H9 (cell line): ENCODE measurements at places on chromosomes 6 and 20.

DNA sequence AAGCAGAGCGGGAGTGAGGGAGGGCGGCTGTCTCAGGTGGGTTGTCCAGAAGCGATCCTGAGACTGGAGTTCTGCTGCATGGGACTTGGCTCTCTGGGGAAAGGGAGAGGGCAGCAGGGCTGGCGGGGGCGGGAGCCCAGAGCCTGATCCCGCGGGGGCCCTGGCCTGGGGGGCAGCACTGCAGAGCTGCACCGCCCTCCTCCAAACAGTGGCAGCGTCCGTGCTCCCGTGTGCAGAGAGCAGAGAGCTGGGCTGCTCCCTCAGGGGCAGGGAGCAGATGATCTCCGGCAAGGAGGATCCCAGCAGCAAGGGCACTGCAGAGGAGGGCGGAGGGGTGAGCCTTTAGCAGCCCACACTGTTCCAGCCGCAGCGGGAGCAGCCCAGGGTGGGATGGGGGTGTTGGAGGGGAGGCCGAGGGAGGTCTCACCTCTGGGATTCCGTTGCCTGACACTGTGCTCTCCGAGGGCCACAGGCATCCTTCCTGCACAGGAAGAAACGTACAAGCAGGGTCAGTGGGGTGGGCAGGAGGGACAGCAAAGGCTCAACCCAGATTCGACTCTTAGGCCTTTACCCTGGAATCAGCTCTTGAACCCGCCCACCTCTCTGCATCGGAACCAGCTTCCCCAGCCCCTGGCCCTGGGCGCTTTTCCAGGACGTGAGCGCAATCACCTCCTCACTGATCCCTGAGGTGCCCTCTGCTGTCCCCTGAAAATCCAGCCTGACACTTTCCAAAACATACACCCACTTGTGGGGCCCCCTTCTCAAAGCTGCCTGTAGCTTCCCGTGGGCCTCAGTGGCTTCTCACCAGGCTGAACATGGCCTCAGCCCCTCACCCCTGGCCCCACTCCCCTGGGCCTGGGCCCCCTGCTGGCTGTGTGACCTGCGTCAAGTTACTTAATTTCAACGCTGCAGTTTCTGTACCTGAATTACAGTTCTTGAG lies 32.6 kb upstream of the ZBP1 start:
- peak; percentile 22 for DNase-seq

- no peak for DNase-seq
Measured at GRCh38 chr6:52341561-52342260, 20.2 kb upstream of the PAQR8 start.

- DNase-seq: peak; percentile 76
Measured at GRCh38 chr6:105835373-105835772, 250.8 kb upstream of the PRDM1 start.

GRCh38 chr20:9744551-9744950 lies 94.3 kb downstream of the PAK5 start:
- DNase-seq: no peak

DNA sequence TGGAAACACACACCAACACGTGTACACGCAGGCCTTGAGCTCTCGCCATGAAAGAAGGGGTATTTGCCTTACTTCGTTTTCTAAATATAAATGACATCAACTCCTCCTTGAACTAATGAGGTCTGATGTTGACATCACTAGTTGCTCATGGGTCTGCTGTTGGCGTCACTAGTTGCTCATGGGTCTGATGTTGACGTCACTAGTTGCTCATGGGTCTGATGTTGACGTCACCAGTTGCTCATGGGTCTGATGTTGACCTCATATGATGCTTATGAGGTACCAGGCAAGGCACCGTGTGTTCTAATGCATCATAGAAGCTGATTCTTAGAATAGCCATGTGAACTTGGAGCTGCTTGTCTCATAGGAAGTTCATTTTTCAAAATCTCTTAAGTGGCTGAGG lies 116.5 kb downstream of the SMOC2 start:
- no peak for DNase-seq

- DNase-seq: no peak
Measured at GRCh38 chr6:26029570-26029856, 57.7 kb upstream of the HFE start.

- DNase-seq: peak; percentile 64
Measured at GRCh38 chr6:70956451-70957283, at the start of gene B3GAT2. Gene B3GAT2, minus strand, starts transcription at chr6:70957060. Its CDS starts 631 bp downstream, at chr6:70956429.

GRCh38 chr6:95601133-95601532 lies 23.8 kb downstream of the MANEA start:
- no peak for DNase-seq

DNA sequence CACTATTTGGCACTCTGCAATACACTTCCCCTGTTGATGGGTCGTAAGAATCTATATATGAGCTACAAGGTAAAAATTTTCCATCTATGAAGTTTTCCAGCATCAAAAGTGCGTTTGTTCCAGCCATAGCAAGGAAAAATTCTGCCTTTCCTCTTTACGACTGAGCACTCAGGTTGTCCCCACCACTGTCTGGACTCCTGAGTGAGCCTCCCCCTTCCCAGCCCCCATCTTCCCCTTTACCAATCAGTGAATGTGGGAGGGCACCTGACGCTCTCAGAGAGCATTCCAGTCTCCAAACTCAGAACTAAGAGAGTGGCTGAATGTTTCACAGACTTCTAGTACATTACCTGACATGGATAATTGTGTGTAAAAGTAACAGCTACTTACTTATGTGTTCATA lies at the start of gene ALDH8A1:
TSS of gene ALDH8A1 (minus strand) at position 175 of the 400 bp plus-strand sequence. CDS start at position 127, 48 bp downstream.
- no peak for DNase-seq

- DNase-seq: peak; percentile 22
Measured at GRCh38 chr6:39083231-39083634, 31.8 kb downstream of the SAYSD1 start.

DNA sequence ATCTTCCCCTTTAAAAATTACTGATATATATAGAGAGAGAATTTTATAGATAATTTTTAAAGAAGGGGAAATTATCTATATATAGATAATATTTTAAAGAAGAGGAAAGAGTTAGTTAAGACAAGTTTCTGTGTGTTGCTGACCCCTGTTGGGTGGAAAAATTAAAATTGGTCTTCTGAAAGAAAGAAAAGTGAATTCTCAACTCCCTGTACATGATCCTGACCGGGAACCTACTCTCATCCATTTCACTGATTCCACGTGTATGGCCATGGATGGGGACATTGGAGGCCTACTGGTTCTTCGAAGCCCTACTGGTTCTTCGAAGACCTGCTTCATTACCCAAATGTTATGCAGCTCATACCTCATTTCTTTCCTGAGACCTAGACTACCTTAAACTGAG lies 53.0 kb upstream of the TCF21 start:
- DNase-seq: no peak

- no peak for DNase-seq
Measured at GRCh38 chr6:67358241-67358640, 1276.8 kb upstream of the ADGRB3 start.

GRCh38 chr6:134272374-134272773 lies 45.5 kb downstream of the SGK1 start:
- DNase-seq: no peak

GRCh38 chr6:4399656-4400055 lies 264.3 kb upstream of the ECI2 start:
- no peak for DNase-seq

- no peak for DNase-seq
Measured at GRCh38 chr20:33909331-33909921, 84.3 kb upstream of the RALY start.

DNA sequence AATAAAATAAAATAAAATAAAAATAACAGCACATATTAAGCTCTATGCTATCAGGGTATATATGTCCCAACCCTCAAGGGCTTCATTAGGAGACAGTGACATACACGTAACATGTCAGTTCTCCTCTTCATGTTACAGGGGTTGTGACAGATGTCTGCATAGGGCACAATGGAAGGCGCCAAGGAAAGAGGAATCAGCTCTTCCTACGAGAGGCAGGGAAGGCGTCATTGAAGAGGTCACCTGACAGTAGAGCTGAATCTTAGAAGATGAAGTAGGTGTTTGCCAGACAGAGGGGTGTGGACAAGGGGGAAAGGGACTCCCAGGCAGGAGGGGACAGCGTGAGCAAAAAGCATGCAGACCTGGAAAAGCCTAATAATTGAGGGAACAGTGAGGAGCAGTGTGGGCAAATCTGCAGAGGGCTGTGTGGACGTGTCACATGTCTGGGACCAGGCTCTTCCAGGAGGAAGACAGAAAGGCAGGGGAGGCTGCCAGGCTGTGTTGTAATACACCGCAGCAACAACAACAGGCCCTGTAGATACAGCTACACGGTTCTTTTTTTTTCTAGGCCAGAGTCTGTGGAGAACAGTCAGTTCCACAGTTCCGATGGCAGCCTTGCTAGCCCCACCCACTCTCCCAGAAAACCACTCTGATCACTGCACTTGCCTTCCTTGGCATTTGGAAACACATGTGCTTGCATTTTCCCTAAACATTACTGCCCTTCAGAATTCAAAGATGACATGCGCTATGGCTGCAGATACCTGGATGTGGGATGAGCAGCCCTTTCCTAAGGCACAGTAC lies 2.5 kb upstream of the FKBP5 start:
- DNase-seq: no peak

DNA sequence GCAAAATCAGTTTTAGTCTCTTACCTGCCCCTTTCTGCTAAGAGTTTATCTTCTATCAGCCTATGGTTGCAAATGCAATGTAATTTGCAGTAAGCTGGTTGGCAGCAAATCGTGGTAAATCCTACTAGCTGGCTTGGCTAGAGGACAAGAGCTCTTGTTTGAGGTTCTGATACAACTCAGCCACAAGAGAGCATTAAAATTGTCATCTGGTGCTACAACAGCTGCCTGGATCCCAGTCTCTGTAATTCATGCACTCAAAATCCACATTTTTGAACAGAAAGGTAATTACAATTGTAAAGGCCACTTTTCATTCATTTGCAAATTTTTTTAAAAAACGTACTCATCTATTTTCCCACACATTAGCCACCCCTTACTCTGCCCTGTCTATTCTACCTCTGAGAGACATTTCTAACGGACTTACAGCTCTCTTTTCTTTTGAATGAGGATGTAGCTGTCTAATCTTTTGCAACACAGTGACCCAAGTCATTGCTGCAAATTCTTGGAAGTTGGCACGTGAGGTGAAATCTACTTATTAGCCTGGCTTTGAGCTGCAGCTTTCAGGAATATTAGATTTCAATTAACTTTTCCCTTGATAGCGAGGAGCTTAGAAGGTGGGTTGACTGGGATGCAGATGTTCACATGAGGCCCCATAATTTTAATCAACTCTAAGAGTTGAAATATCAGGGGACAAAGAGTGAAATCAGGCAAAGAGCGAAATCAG lies 54.0 kb upstream of the FAM184A start:
- DNase-seq: no peak

DNA sequence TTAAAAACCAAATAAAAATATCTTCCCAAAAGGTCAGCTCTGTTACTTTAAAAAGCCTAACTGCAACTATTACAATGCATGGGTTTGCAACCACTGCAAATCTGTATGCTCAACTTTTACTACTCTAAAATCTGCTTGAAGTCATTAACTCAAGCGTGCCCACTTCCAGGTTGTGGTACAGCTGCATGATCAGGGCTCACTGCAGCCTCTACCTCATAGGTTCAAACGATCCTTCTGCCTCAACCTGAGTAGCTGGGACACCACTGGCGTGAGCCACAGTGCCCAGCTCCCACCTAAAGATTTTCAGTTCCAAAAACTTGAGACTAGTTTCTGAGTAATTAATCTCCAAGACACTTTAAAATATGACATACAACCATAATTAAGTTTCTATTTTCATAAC lies 8.2 kb downstream of the DIDO1 start:
- no peak for DNase-seq

GRCh38 chr6:20362623-20363022 lies 39.1 kb upstream of the E2F3 start:
- DNase-seq: no peak

DNA sequence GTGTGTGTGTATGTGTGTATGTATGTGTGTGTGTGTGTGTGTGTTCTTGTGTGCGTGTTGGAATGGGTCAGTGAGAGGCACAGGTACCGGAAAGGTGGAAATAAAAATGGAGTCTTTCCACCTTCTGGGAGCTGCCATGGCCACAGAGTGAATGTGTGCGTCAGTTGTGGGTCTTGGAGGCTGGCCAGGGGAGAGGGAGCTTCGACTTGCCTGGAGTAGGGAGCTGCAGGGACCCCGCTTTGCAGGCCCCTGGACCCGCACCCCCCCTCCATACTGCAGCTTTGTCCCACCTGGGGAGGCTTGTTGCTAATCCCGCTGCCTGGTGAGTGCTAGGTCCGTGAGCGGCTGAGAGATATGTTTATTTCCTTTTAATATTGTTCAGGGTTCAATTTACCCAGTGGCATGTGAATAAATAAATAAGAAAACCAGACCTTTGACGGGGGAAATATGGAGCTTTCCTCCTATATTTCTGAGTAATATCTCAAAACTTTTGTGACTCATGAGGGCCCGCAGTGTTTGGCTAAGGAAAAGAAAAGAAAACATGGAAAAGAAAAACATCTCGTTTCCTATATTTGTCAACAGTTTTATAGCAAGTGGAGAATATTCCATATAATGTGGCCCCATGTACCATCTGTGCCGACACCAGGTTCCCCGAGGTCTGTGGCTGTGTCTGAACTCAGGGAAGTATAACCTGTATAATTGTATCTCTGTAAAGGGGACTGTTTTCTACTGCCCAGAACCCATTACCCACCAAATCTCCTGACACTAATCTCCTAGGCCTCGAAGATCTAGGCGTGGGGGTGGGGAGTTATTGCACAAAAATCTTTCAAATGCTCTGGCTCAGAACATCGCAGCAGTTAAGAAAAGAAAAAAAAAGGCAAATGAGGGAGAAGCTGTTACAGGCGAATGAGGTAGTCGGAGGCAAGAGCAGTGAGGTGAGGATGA lies 24.6 kb upstream of the CCDC167 start:
- no peak for DNase-seq

- DNase-seq: no peak
Measured at GRCh38 chr6:42729731-42730130, 7.3 kb upstream of the PRPH2 start.

DNA sequence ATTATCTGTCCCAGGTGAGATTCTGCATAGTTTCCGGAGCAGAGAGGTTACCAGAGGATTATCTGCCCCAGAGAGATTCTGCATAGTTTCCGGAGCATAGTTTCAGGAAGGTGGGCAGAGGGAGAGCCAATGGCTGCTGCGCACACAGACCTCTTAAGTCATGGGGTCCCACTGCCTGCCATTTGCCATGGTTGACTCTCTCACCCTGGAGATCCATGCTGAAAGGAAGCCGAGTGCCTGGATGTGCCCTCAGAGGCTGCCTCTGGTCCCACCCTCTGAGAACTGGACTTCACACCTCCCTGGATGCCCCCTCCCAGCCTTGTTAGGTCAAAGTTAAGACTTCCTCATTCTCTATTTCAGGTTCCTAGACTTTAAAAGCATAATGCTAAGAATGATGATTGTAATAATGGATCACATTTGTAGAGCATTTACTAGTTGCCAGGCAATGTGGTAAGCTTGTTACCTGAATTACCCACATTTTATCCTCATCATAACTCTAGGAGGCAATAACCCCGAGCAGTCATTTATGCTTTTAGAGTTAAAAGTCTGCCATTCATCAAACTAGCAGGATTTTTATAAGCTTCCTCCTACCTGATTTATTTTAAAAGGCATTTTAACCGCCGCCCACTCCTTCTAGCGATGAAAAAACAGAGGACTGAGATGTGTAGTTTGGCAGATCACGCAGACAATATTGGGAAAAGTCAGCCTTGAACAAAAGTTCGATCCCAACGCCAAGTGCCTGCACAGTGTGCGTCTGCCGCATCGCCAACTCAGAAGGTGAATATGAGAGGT lies 11.9 kb downstream of the SERPINB9 start:
- DNase-seq: no peak

GRCh38 chr6:78192057-78192456 lies 539.2 kb downstream of the MEI4 start:
- peak; percentile 34 for DNase-seq
